ENCODE measurements at places on chromosomes 16 and 17.

DNA sequence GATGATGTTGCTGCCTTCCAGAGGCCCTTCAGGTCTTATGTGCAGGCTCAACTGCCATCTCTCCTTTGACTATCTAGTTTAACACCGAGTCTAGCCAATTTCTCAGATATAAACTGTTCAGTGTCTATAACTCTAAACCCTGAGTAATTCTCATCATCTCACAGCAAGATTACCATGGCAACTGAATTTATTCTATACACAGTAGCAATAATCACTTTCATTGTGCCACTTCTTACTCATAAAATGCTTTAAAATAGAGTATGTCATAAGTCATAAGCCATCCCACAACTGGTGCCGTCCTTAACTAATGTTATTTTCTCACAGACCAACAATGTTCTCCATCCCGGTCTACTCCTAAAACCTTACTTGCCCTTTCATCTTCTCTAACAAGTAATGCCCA is 45.0 kb downstream of the SYNRG start:
- DNase-seq: no peak

GRCh38 chr16:50467943-50468748 is 80.0 kb upstream of the NKD1 start:
- no peak for DNase-seq

DNA sequence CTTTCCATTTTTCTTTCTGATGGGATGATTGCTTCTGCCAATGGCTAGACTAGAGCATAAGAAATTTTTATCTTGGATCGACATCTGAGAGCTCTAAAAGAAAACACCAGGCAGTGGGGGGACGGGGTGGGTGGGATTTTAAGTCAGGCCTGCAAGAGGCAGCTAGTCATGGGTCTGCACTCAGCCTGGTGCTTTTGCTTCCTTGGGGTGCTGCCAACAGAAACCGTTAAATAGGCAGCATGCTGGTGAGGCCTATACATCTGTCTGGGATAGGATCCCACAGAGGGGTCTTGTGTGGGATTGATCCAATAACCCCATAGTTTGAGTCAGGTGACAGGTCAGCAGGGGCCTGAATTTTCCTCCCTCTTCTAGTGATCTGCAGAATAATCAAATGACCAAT is 26.9 kb downstream of the ZNRF1 start:
- no peak for DNase-seq

GRCh38 chr16:89150090-89150835 is 21.3 kb upstream of the CDH15 start:
- DNase-seq: no peak

DNA sequence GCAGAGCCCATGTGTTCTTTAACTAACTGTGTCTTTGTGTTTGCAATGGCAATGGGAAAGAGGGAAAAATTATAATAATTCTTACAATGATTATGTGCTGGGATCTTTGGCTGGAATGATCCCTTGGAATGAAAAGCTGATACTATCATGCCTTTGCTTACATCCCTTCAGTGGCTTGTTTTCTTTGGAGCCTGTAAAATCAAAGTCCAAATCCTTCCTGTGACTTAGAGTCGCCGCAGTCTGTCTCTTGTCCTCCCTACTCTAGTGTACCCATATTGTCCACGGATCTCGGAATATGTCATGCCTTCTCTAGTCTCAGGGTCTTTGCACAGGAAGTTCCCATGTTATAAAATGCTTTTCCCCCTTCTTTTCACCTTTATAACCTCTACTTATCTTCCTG is 111.7 kb upstream of the MAF start:
- no peak for DNase-seq

DNA sequence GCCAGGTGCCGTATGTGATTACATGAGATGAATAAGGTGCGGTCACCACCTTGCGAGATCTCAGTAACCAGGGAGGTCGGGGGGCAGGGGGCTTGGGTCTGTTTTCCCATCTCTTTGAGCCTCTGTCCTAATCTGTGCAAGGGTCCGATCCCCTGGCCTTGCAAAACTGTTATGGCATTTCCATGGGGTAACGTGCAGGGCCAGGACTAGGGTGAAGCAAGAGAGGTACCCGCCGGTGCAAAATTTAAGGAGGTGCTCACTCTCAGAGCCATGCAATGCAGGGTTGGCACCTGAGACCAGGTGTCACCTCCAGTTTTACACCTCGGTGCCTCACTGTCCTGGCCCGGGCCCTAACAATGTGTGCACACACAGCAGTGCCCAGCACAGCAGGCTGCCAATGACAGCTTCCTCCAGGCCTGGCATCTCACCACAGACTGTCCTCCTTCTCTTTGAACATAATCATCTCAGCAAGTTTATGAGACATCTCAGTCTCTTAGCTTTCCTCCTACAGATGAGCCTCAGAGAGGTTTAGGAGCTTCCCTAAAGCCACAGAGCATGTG is 43.6 kb downstream of the C16orf95 start:
- DNase-seq: no peak

GRCh38 chr17:64599187-64599676 is 62.9 kb downstream of the SMURF2 start:
- no peak for DNase-seq

DNA sequence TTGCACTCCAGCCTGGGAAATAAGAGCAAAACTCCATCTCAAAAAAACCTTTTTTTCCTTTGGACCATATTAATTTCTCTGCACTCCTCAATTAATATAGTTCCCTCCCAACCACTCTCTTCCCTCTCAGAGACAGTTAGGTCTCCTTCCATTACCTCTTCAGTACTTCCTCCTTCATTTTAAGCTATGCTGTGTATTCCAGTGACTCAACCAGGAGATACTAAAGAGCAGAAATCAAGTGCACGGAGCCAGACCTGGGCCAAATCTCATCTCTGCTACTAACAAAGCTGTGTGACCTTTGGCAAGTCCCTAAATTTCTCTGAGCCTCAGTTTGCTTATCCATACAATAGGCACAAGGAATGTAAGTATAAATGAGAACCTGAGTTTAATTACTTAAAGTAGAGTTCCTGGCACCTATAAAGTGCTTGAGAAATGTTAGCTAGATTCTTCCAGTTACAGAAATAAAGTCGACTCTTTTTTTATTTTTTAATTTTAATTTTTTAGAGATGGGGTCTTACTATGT is 8.5 kb downstream of the PECAM1 start:
- DNase-seq: no peak

GRCh38 chr17:65121916-65122806 is 15.0 kb upstream of the RGS9 start:
- no peak for DNase-seq

GRCh38 chr16:11327277-11328171 is 17.7 kb upstream of the RMI2 start:
- DNase-seq: no peak

GRCh38 chr17:67438667-67439066 is 61.6 kb downstream of the PITPNC1 start:
- DNase-seq: no peak

DNA sequence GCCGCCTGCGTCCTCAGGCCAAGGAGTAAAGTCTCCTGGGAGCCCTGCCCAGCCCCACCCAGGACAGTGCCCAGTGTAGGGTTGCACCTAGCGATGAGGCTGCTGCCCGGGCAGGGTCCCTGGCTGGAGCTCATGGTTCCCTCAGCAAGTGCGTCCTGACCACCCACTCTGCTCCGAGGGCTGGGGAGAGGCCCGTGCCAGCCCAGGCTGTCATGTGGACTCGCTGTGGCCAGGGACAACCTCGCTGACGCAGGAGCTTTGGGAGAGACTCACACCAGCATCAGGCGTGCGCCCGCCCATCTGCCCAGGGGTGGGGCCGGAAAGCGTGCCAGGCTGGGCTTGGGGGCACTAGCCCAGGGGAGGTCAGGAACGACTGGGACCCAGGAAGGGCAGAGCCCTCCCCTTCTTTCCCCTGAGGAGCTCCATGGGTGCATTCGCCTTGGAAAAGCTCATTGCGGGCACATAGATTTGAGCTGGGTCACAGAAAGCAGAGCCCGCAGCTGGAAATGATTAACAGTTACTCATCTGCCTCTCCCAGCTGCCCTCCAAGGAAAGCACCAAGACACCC is 19.7 kb downstream of the DPEP1 start:
- DNase-seq: no peak

DNA sequence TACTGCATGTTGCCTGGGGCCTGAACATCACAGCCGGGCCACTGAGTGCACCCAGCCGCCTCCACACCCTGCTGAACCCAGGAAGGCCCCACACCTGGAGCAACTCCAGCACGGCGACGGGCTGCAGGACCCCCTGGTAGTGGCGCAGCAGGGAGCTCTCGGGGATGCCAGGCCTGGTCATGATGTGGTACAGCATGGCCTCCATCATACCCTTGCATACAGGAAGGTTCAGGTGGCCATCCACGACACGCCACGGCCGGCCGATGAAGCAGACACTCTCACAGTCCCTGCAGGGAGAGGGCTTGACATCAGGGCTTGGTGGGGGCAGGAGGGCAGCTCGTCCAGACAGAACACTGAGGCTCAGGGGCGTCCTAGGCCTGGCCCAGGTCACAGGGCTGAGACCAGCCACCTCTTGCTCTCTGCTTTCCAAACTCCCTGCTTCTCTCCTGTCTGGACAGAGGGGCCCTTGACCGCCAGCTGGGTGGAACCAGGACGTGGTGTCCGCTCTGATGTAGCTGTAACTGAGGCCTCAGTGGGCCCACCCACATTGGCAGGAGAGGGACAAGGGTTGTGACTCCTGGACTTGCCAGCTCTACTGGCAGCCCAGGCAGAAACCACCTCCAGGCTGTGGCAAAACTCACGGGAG is 60.3 kb downstream of the IL21R start:
- no peak for DNase-seq

DNA sequence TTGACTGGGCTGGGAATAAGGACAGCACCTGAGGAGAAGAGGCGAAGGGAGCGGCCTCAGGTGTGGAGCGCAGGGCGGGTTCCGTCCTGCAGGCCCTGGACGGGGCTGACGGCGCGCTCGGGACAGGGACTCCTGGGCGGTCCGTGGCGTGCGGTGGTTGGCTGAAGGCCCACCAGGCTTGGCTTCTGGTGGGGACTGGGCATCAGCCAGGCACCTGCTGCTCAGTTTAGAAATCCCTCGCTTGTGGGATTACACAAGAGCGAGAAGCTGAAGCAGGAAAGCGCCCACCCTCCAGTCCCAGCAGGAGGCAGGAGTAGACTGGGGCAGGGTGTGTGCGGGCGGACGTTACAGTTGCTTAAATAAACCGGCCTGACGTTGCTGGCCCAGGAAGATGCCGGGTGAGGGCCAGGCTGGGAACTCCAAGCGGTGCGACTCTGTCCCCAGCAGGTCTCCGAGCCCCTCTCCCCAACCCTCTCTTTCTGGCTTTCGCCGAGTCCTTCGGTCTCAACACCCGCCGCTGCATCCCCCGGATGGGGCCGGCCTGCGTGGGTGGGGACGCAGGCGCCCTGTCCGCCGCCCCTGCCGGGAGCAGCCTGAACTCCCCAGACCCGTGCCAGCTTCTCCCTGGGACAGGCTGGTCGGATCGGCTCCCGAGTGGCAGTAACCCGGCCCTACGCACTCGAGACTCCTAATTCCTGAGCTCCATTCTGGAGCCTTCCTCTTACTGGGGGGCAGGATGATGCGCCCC is 639 bp downstream of the MIF4GD start:
- DNase-seq: no peak

GRCh38 chr16:67884684-67885083 is at the start of gene NRN1L:
NRN1L (plus strand) TSS chr16:67884885; CDS start chr16:67884904, 19 bp downstream.
- no peak for DNase-seq

DNA sequence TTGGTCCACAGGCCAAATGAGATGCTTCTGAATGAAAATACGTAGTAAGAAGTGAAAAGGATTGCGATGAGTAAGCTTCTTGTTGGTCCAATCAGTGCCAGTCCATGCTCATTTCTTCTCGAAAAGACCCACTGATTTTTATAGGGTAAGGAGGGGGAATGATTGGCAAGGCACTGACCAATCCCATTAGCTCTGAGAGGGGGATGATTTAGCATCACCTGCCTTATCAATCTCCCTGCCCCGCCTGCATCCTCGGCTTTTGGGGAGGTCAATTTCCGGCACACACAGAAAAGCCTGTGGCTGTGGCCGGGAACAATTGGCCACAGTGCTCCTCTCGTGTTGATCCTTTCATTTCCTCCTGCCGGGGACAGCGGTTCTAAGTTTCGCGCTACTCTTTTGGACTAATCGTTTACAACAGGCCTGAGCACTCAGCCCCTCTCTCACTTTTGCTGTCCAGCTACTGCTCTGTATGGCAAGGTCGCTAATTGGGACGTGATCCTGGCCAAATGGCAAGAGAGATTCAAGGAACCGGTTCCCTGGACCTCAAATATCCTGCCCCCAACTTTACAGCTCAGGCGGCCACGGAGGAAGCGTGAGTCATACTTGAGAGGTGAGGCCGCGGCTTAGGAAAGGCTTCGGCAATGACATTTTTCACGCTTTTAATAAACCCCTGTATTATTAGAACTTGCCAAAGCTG is 43.1 kb downstream of the TBX4 start:
- no peak for DNase-seq

DNA sequence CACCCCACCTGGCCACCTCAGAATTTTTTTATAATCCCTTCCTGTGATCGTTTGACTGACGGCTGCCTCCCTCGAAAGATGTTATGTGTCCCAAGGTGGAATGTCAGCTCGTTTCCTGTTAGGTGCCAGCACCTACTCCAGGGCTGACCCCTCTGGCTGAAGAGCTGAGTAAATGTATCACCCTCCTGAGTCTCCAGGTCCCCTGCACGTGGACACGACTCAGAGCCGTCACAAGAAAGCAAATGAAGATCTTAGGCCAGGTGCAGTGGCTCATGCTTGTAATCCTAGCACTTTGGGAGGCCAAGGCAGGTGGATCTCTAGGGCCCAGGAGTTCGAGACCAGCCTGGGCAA is 273.2 kb downstream of the C16orf95 start:
- DNase-seq: no peak

DNA sequence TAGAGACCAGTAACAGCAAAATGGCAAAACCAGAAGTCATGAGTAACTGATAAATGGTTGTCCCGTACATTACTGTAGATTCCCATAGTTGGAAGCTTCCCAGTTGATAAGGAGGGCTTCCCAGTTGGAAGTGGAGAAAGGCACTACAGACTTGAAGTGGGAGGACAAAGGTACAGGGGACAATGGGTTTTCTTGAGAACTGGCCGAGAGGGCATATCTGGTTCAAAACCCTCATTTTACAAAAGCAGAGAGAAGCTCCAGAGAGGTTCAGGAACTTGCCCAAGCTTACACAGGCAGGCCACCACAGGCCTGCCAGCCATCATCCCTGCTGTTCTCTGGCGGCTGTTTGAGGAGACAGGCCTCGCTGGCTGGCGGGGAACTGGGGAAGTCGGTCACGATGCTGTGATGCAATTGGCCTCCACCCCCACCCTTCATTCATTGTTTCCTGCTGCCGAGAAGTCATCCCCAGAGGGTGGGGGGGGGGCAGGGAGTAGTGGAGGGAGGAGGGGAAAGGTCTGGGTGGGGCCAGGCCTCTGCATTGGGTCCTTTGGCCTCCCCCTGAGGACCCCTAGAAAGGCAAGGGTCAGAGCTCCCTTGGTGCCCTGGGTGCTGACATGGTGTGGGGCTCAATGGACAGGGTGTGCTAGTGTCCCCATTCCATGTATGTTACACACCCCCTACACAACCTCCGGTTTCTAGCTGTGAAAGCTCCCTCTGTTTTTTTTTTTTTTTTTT is 3.0 kb downstream of the UBALD2 start:
- DNase-seq: no peak

- no peak for DNase-seq
Observed at GRCh38 chr16:73059779-73060615, 12.1 kb upstream of the ZFHX3 start.

DNA sequence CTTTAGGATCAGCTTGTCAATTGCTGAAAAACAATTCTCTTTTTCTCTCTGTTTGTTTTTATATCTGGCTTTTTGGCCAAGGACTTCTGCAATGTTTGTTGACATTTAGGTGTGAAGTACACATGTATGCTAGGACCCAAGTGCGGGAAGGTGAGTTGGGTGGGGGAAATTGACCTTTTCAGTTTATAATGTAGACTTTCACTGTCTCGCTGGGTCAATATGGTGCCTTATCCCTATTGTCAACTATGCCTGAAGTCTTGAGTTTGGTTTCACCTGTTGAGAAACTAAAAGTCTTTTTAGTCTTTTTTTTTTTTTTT is 9.5 kb downstream of the WWP2 start:
- DNase-seq: no peak
